Hippocampal formation (tissue), 2 donors: ENCODE measurements at places on chromosomes 1 and 21.

- no peak for DNase-seq
These were observed 167.2 kb upstream of the POU3F1 start for GRCh38 chr1:38213646-38214434.

DNA sequence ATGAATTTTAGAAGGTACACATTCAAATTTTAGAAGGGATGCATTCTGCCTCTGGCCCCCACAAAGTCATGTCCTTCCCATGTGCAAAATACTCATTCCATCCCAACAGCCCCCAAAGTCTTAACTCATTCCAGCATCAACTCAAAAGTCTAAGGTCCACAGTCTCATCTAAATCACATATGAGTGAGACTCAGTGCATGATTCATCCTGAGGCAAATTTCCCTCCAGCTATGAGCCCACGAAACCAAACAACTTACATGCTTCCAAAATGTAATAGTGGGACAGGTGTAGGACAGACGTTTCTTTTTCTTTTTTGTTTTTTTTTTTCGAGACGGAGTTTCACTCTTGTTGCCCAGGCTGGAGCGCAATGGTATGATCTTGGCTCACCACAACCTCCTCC is 12.5 kb upstream of the WNT2B start:
- no peak for DNase-seq

DNA sequence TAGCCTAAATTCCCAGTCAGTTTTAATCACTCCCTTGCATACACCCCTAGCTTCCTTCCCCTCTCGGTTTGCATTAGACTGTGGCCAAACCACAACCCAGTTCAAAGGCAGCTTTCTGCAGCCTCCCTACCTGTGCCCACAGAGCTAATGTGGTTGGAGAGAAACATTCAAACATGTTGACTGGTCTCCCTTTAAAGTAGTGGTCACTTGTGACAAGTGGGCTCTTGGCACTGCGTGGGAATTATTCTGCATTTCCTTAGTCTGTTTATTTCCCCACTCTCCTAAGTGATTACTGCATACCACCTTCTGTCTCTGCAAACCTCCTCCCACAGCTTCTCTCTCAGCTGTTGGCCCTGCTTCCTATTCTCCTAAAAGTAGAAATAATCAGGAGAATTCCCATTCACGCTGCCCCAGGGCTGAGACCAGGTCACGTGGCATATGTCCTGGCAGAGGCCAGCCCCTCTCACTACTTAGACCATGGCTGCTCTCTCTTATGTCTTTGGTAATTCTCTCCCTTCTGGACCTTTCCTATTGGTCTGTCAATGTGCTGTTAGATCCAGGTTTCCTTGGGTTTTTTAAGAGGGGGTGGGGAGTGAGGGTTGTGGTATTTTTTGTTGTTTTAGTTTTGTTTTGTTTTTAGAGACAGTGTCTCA is 38.4 kb upstream of the CD101 start:
- DNase-seq: no peak

- no peak for DNase-seq
These were observed 363.0 kb downstream of the ZP4 start for GRCh38 chr1:237527761-237528160.

DNA sequence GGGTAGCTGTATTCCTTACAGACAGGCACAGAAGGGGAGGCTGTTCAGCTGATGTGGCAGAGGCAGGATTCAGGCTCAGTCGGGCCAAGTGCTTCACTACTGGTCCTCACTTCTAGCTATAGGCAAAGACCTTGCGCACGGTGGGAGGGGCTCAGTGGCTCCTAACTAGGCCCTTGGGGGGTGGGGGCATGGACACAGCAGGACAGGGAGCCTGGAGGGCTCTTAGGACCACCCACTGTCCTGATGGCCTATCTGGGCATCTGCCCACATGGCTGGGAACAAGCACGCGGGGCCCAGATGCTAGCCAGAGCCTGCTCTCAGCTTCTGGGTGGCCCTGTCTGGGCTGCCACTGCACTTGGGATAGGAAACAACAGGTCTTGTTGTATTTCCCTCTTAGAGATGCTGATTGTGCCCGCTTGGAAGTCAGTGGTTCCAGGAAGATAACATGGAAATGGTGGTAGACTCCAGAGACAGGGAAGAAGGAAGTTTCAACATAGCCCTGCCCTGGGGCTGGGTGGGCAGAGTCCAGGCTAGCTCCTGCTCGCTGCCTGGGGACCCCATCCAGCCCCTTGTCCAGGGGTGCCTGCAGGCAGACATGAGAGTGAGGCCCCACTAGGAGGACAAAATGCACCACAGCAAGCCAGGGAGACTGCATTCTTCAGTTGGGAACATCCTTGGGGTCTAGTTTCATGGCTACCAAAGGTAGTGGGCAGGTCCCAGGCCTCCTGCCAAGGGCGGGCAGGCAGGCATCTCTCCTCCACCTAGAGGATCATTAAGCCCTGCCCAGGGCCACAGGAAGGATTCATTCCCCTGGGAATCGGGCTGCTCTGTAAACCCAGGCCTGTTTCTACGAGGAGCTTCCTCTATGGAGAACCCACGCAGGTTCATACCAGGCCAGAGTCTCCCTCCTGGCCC is 102.5 kb downstream of the BCAR3 start:
- no peak for DNase-seq

- no peak for DNase-seq
These were observed 24.1 kb upstream of the ALDH4A1 start for GRCh38 chr1:18926315-18927081.

DNA sequence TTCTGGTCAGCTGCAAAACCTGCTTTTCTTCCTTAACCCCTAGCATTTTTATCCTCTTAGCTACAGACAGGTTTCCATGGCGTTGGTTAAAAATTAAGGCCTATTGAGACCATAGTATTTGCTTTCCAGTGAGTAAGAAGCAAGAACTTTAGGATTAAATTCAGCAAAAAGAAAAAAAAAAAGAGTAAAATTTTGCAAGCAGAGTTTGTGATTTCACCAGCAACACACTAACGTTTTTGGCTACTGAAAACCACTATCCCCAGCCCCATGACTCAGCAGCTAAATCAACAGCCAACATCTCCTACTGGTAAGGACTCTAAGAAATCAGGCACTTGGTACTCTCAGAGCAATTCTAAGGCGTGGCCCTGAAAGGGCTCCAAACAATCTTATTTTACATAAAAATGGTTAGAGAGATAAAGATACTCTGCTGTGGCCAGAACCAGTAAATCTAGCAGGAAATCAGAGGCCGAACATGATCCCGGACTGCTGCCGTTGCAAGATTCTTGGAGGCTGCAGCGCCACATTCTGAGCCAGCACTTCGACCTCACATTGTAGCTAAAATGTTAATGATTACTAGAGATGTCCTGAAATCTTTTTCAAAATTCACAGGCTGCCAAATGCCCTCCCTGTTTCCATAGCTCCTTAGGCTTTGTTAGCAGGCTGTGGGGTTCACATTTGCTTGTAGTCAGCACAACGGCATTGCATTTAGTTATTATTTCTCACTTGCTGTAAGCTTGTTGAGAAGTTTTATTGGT is 1.6 kb upstream of the ENO1 start:
- no peak for DNase-seq

- no peak for DNase-seq
These were observed 391.8 kb downstream of the MATN1 start for GRCh38 chr1:30331415-30332065.

DNA sequence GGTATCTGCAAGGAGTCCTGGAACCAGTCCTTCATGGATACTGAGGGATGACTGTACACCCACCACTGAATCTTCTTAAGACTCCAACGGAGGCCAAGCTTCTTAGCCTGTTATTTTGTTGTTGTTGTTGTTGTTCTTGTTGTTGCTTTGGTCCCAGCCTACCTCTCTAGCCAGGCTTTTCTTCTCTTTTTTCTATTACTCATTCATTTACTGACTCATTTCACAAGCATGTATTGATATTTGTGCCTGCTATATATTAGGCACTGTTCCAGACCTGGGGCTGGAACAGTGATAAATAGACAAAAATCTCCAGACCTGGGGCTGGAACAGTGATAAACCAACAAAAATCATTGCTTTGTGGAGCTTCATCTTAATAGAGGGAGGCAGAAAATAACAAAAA is 20.4 kb downstream of the CENPF start:
- DNase-seq: no peak

DNA sequence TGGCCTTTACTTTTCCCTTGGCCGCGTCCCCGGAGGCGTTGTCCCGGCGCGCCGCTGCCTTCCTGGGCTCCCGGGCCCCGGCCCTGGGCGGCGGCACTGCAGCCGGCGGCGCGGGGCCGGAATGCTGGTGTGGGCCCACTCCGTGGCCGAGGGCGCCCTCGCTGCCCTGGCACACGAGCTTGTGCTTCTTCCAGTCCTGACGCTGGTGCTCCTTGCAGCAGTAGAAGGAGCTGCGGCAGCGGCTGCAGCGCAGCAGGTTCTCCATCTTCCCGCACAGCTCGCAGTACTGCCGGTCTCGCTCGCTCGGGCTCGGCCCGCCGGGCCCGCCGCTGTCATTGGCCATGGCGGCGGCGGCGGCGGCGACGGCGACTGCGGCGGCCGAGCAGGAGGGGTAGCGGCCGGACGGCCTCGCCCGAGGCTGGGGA is 529 bp downstream of the EGLN1 start:
- DNase-seq: no peak

- no peak for DNase-seq
These were observed 42.1 kb upstream of the SEC16B start for GRCh38 chr1:178011864-178012503.

- DNase-seq: peak; percentile 19
These were observed 27.3 kb upstream of the ZNF362 start for GRCh38 chr1:33228935-33229487.

GRCh38 chr1:39026866-39027507 is 837 bp downstream of the NDUFS5 start:
- no peak for DNase-seq

- no peak for DNase-seq
These were observed 702.9 kb downstream of the BRINP3 start for GRCh38 chr1:189774721-189775287.

GRCh38 chr1:226126824-226127569 is 59.5 kb downstream of the ACBD3 start:
- DNase-seq: no peak

DNA sequence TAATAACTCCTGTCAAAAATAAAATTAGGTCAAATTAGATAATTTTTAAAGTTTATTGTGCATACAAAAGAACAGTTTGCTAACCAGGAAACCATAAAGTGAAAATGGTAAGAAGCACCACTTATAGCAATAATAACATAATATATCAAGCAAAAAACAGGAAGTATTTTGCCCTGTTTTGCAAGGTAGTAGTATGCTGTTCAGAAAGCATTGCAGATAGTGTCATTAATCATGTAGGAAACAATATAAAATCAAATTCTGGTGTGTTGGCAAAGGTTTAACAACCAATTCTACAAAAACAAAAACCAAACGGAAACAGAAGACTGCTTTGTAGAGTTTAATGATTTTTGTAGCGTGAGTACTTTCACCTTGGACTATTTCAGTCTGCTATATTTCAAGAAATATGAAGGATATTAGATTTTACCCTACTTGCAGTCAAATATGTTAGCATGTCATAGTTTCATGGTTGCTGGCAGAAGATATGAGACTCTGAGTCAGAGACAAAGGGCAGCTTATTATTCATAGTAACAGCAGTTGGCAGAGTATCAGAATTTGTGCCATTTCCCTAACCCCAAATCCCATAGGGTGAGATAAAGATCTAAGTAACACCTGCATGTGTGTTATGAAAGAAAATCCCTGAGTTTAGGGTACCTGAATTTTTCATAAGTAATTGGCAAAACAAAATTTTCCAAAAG is 729.0 kb upstream of the BRINP3 start:
- DNase-seq: no peak

- DNase-seq: no peak
These were observed 827 bp downstream of the PRKCZ start for GRCh38 chr1:2050793-2051682.

- no peak for DNase-seq
These were observed 7.5 kb downstream of the KCNA10 start for GRCh38 chr1:110511436-110511835.

GRCh38 chr1:115826628-115827027 is 14.3 kb downstream of the NHLH2 start:
- DNase-seq: no peak
